ENCODE measurements at places on chromosomes 7 and 10. TPM values are rescaled to one million over a fixed set of nuclear protein-coding genes. Genes with fewer than 3 reads are reported as not detected.

DNA sequence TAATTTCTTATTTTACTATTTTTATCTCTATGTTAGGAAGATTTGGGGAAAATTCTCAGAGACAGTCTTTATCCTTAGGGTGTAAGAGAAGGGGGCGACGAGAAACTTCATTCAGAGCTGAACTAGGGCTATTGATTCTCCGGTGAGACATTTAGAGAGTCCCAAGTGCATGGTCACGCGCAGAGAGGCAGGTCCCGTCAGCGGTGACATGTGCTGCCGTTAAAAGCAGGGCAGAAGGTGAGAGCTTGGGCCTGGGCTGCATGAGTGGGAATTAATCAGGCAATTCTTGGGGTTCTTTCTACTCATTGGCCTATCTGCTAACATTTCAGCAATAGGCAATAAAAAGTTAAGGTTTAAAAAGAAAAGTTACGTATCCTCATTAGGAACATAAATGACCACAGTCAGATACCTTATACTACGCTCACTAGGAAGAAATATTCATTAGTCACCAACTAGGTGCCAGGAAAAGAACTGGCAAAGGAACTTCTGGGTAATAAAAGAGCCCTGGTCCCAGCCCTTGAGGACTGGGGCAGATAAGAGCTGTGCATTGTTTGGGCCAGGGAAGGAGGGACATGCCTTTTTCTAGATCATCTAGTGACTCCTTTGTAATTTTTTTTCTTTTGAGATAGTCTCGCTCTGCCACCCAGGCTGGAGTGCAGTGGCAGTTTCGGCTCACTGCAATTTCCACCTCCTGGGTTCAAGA is 21.2 kb downstream of the PRKCQ start:
- no peak for DNase-seq

DNA sequence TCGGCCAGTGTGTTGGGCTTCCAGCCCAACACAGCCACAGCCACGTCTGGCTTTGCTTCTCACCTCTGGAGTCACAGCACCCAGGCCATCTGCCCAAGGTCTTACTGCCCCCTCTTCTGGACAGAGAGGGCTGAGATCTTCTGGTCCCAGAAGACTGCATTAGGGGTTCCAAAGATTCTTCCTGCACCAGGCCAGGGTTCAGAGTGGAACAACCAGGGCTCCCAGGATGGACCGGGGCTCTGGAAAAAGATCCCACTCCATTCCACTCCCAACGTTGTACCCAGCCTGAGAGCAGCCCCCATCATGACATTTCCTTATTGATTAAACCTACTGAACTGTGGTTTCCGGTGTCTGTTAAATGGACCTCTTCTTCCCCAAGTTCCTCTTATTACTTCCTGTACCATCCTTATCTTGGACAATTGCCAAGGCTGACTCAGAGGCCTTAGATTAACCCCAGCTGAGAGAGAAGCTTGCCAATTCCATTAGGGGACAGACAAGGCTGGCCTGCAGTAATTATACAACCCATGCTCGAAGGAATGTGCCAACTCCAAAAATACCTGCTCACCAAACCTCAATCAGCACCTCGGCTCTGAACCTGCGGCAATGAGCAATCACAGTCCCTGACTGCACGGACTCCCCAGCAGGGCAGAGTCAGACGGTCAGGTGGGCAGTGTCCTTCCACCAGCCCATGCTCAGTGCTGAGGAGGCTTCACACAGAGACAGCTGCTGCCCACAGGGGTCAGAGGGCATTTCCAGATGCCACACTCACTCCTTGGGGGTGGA is 47.9 kb upstream of the NPFFR1 start:
- DNase-seq, result peak; percentile 96

GRCh38 chr10:10642751-10643150 is 374.9 kb upstream of the CELF2 start:
- peak; percentile 84 for DNase-seq

DNA sequence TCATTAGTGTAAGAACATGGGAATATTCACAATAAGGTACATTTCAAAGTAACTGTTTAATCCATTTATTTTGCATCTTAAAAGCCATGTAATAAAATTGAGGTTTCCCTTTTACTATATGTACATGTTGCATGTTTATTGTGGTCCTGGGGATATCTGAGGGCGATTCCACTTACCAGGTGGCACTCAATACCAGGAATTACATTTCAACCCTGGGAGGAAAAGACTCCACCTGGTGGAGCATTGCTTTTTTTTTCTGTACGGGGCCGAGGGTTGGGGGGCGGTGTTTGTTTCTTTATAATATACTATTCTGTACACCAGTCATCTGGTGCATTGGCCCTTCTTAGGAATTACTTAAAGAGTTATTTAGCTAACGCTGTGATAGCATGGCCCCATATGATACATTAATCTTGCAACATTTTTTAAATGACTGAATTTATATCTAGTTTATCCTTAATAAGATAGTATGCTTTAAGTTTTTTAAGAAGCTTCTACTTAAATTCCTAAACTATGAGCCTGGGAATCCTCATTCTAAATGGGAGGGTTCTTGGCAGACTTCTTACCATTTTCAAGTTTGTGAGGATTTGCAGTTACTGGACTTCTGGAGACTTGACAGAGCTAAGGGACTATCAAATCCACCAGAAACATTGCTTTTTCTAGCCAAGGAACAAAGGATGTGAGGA is 7.2 kb upstream of the HGF start:
- DNase-seq, result no peak

DNA sequence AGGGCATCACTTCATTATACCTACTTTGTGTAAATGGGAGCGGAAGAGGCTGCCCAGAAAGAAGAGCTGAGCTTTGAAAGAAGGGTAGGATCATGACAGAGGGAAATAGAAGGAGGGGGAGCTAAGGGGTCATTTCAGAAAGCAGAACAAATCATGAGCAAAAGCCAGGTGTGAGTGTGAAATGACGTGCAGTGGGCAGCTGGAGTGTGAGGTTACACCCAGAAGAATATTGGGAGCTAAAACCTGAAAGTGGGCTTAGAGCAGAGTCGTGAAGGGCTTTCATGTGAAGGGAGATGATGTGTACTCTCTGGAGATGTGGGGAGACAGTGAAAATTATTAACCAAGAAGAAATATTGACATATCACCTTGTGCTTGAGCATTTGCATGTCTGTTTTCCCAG is 245.0 kb upstream of the YAE1 start:
- DNase-seq, result no peak

GRCh38 chr7:2879354-2879753 is 35.2 kb upstream of the GNA12 start:
- no peak for DNase-seq

GRCh38 chr7:20201380-20201779 is 15.8 kb downstream of the MACC1 start:
- DNase-seq, result no peak

The OR2A5 gene
- total RNA-seq, result not detected

The LLCFC1 gene
- not detected for total RNA-seq

GRCh38 chr10:4170633-4171314 is 385.8 kb upstream of the KLF6 start:
- no peak for DNase-seq

The NPY4R gene
- not detected for total RNA-seq

DNA sequence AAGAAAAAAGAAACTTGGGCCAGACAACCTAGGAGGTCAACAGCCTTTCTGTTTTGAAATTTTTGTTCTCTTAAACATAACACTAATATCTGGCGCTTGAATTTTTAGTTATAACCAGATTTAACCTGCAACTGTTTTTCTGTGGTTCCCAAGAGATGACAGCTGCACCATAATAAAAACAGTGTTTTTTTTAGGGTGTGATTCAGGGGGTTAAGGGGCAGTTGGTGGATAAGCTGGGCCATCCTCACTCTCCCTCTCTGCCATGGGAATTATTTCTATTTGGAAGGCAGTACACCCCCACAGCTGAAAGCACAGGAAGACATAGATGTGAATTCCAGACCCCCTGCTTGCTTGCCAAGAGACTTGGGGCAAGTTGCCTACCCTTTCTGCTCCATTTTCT is 20.1 kb upstream of the TM9SF3 start:
- DNase-seq, result no peak

The RPEL1 gene
- 0.43 TPM for total RNA-seq

The OR2A42 gene
- under 0.01 TPM for total RNA-seq

The AHCYL2 gene
- total RNA-seq, result 8.6 TPM

- no peak for DNase-seq
Measured at GRCh38 chr7:50957431-50957830, 174.7 kb upstream of the GRB10 start.

The STK17A gene
- 91.1 TPM for total RNA-seq

DNA sequence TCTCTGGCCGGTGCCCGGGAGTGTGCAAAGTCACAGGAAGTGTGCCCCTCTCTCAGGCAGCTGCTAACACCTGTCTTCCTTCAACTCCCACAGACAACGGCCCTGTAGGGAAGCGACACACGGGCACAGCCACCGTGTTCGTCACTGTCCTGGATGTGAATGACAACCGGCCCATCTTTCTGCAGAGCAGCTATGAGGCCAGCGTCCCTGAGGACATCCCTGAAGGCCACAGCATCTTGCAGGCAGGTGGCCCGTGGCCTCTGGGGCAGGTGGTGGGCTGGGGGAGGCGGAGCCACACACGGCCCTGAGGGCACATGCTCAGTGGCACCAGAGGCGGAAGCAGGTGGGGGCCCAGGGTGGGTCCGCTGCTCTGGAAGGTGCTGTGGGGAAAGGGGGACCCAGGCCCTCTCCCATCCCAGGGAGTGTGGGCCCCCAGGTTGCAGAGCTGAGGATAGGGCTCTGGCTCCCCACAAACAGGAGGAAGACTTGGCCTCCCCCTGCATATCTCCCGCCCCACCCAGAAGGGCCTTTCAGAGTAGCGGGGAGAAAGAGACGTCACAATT is 6.9 kb downstream of the C10orf105 start:
- DNase-seq, result no peak

- DNase-seq, result peak; percentile 58
Measured at GRCh38 chr7:123580406-123581161, 21.0 kb upstream of the ASB15 start.

The NKX2-3 gene
- total RNA-seq, result not detected

- DNase-seq, result peak; percentile 22
Measured at GRCh38 chr10:11164803-11165590, 147.3 kb downstream of the CELF2 start.

DNA sequence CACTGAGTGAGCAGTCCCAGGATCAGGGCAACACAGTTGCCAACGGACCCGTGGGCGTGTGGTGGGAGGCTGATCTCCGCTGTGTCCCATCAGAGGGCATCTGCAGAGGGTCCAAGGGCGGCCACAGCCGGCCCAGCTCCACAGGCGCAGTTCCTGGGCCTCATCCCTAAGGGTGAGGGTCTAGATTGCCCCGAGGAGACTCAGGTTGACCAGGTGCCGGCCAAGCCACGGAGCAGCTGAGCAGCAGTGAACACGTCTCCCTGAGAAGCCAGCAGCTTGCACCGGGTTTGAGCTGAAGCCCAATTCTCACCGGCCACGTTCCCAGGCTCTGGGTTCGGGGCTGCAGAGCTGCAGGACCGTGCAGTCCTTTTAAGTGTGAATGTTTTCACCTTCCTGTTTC is 58.8 kb upstream of the ADGRA1 start:
- DNase-seq, result no peak
